Stimulated activated CD4-positive, alpha-beta T cell treated with anti-CD3 and anti-CD28 coated beads, Interleukin-4, amount 100 ng/mL, for 24 hours (primary cell): ENCODE measurements at places on chromosomes 7 and 10.

GRCh38 chr7:128757203-128757602, 18.0 kb downstream of the CALU start:
- no peak for DNase-seq

GRCh38 chr10:113441220-113441619, 111.6 kb upstream of the HABP2 start:
- DNase-seq = no peak

GRCh38 chr10:117221156-117221711, 19.7 kb upstream of the SLC18A2 start:
- no peak for DNase-seq

DNA sequence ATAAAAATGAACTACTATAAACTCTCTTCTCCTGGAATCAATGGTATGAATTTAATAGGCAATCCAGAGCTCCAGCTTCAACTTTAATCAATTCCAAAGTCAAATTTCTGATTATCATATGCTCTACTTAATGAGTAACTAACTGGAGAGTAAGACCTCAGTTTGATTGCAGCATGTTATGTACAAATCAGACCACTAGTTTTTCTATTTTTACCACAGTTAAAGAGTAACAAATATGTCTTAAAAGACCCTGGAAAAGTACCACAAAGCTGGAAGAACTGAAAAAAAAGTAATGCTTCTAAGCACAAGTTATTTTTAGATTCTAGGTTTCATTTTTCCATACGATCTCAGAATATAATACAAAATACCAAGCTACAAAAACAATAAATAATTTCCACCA, 56.0 kb upstream of the TNKS2 start:
- DNase-seq = no peak

- DNase-seq = no peak
These were observed 1.1 kb downstream of the ZNF32 start for GRCh38 chr10:43647576-43647975.

- DNase-seq = no peak
These were observed 5.1 kb downstream of the ARHGAP22 start for GRCh38 chr10:48599830-48600134.

- DNase-seq = no peak
These were observed 369.5 kb downstream of the ABCA13 start for GRCh38 chr7:48540746-48541145.

DNA sequence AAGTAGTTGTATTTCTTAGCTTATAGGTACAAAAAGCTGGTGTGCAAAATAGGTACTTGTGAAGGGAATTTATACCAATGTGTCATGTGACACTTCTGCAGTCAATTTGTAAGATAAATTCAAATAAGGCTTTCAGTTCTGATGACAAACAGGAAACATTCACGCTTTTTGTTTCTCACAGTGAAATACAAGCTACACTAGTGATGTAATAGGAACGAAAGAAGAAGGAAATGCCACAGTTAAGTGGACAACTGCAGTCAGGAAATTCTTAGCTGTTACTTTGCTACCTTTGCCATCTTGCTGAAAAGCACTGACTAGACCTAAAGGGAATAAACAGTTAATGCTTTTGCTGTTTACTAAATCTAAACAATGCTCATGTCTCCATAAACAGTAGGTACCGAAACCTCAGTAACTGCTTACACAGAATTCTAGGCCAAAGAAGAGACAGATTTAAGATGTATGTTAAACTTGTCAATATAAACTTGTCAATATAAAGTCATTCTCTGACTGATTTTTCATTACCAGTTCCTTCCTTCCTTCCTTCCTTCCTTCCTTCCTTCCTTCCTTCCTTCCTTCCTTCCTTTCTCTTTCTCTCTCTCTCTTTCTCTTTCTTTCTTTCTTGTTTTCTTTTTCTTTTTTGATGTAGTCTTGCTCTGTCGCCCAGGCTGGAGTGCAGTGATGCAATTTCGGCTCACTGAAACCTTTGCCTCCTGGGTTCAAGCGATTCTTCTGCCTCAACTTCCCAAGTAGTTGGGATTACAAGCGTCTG, 10.1 kb downstream of the OTUD1 start:
- no peak for DNase-seq
